ENCODE measurements at places on chromosomes 12 and 14.

DNA sequence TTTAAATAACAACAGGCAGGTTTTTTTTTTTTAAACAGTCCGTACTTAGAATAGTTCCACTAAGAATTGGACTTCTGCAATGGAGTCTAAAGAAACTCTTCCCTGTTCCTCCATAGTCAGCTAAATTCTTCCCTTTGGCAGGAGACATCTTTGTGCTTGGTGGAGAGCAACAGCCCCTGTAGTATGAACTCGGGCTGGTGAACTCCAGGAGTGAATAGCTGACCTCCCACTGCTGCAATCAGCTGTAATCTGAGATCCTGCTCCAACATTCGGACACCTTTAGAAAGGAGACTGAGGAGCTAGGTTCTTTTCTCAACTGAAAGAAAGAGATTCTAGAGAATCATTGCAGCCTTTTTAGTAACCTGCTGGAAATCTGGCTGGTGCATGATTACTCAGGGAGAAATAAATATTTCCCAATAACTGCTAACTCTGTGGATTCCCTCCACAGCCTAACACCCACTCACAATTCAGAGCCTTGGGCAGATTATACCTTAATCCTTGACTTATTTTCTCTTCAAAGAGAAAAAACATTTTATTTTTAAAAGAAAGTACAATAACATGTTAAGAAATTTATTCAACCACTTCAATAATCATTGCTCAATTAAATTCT lies 25.6 kb upstream of the DBX2 start:
- DNase-seq, result no peak

DNA sequence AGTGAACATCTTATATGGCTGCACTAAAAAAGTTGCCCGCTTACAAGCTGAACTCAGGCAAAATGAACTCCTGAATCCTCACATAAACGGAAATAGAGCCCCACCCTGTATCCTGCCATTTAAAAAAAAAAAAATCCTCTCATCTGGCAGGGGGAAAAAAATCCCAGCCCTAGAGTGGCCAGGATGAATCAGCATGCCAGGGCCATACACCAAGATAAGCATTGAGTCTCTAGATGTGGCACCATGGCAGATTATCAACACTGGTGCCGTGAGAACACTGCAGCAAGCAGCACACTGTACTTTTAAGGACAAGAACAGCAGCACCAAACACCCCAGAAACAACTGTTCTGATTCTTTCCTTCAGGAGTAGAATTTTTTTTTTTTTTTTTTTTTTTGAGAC lies 65.5 kb downstream of the RASSF3 start:
- DNase-seq, result peak; percentile 55

DNA sequence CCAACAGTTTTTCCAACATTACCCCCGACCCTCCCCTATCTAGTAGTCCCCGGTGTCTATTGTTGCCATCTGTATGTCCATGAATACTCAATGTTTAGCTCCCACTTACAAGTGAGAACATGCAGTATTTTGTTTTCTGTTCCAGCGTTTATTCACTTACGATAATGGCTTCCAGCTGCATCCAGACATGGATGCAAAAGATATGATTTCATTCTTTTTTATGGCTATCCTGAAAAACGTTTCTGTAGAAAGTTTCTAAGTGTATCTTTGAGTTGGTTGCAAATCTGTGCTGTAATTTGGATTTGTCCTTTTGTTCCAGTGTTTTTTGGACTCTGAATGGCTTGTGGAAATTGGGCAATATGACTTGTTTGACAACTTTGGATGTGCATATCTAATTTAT lies 11.7 kb downstream of the SP1 start:
- DNase-seq, result no peak

- DNase-seq, result peak; percentile 59
Measured at GRCh38 chr14:56474419-56475022, 105.1 kb upstream of the TMEM260 start.

DNA sequence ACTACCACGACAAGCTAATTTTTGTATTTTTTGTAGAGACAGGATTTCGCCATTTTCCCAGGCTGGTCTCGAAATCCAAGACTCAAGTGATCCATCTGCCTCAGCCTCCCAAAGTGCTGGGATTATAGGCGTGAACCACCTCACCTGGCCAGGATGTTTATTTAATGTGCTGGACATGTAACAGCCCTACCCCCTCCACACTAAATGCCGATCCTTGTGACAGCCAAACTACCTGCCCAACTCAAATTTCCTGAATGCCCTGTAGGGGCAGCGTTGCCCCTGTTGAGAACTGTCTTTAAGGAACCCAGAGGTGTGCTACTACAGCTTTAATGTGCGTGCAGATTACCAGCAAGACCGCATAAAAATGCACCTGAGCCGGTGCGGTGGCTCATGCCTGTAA lies 48.1 kb downstream of the KCNK13 start:
- no peak for DNase-seq

GRCh38 chr12:52524898-52525591 lies 4.9 kb upstream of the KRT5 start:
- no peak for DNase-seq

DNA sequence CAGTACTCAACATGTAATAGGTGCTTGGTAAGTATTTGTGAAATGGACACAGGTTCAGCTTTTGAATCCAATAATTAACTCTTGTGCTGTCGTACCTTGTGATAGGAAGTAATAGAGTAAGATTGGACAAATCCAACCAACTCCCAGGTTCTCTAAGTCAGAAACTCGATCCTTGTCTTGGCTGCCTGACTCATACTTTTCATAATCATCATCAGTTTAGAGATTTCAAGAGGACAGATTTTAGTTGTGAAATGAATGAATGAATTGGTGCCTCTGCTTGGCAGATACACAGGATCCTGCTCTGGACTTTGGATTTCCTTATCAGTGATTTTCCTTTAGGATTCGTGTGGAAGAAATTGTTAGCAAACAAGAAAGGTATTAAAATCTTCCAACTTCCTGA lies 1145.2 kb downstream of the AACS start:
- DNase-seq, result no peak

DNA sequence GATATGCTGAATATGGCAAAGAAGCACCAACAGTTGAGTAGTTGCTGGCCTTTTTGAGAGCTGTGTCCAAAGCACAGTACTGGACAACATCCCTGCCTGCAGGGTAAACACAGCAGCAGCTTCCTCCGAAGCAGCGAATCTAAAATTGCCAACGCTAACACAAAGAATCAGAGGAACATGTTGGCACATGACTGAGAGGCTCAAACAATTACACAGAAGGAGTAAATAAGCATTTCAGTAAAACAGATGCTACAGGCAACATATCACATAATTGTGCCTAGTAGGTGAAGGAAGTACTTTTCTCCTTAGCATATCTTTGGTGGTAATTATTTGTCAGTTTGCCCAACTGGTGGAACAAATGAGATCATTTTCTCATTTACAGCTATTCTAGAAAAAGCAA lies 52.1 kb downstream of the KICS2 start:
- peak; percentile 40 for DNase-seq

DNA sequence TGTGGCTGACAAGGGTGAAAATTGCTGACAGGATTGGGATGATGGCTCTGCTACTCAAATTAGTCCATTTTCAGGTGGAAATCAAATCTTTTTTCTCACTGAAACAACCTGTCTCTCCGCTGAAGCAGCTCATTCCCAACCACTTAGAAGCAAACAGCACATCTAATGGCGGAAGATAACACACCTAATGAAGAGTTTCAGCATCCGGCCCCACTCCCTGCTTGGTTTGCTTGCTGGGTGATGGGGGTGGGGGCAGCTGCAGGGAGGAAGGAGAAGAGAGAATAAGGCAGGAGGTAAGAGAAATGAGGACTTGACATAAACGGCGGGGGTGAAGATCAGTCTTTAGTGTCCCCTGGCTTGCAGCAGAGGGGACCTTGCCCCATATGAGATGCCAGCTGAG lies 4.0 kb downstream of the SYNDIG1L start:
- DNase-seq, result no peak

- peak; percentile 29 for DNase-seq
Measured at GRCh38 chr14:78863143-78863542, 693.0 kb downstream of the NRXN3 start.

GRCh38 chr12:6180268-6181051 lies 19.7 kb upstream of the CD9 start:
- peak; percentile 81 for DNase-seq

- peak; percentile 38 for DNase-seq
Measured at GRCh38 chr14:52055167-52055566, 13.7 kb downstream of the NID2 start.

DNA sequence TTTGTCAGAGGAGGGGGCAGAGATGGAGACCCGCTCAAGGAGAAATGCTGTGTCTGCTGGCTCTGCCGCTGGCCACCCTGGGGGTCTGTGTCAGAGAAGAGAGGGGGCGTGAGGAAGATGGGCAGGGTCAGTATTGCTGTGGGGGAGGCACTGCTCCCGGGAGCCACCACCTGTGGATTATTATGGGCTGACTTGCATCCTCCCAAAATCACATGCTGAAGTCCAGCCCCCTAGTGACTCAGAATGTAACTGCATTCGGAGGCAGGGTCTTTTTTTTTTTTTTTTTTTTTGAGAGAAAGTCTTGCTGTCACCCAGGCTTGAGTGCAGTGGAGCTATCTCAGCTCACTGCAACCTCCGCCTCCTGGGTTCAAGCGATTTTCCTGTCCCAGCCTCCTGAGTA lies 12.3 kb downstream of the ABCD4 start:
- DNase-seq, result peak; percentile 34

GRCh38 chr12:121127501-121127900 lies 5.2 kb upstream of the P2RX7 start:
- no peak for DNase-seq

DNA sequence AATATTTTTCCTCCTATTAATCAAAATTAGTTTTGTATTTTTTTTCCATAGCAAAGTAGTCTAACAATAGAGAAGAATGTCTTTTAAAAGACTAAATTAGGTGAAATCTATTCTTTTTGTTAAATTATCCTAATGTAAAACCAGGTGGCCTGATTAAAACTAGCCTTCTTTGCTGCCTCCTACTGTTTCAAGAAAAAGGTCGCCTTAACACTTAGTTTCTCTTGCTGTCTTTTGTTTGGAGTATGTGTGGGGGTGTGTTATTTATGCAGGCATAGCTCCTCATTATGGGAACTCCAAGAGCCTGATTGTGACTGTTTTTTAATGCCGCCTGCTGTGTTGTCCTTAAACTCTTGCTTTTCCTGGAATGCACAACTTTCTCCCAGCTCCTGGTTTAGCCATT lies 855.3 kb downstream of the DIO2 start:
- no peak for DNase-seq

DNA sequence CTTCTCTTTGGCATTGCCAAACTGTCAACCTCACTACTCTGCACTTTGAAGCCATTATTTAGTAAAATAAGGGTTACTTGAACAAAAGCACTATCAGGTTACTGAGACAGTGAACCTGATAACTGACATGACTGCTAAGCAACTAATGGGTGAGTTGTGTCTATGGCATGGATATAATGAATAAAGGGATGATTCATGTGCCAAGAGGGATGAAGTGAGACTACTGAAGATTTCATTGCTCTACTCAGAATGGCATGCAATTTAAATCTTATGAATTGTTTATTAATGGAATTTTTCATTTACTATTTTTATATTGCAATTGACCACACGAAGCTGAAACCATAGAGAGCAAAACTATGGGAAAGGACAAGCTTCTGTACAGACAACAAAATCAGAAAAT lies 74.4 kb downstream of the CEP128 start:
- peak; percentile 8 for DNase-seq

DNA sequence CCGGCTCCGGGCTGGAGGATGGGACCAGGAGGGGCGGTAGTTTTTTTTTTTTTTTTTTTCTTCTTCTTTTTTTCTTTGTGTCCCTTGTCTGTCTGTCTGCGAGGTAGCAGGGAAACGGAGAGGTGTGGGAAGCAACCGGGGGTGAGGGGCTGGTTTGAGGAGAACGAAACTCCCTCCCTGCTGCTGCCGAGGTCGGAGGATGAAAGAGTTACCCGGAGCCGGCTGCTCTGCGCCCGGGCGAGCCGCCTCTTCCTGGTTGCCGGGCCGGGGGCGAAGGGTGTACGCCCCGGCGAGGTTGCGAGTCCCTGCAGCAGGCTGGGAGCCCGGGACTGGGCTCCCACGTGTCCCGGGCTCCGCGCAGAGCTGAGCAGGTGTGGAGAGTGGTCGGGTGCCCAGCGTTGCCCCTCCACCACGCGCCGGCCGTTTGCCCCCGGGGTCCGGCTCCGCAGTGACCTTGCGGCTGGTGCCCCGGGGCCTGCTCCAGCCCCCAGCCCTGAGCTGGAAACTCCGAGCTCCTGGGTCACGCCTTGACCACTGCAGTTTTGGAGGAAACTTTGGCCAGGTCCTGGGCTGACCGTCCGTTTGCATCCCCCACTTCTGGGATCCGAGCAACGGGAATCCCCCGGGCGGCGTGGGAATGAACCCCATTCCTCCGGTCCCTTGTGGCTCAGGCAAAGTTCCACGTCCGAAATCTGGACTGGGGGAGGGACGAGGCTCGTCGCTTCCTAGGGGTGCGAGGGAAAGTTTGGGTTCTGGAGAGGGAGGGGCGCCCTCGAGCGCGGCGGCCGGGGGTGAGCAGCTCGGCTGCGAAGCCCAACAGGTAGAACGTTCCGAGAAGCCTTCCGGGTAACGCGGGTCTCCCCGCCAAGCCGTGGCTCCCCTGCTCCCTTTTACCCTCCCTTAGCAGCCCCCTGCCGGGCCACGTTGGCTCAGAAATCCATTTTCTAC lies 1.3 kb downstream of the CHST11 start:
- DNase-seq, result peak; percentile 59

- DNase-seq, result no peak
Measured at GRCh38 chr14:91322623-91323022, 78.1 kb upstream of the GPR68 start.

GRCh38 chr12:117837737-117838050 lies 131.1 kb downstream of the KSR2 start:
- DNase-seq, result no peak

DNA sequence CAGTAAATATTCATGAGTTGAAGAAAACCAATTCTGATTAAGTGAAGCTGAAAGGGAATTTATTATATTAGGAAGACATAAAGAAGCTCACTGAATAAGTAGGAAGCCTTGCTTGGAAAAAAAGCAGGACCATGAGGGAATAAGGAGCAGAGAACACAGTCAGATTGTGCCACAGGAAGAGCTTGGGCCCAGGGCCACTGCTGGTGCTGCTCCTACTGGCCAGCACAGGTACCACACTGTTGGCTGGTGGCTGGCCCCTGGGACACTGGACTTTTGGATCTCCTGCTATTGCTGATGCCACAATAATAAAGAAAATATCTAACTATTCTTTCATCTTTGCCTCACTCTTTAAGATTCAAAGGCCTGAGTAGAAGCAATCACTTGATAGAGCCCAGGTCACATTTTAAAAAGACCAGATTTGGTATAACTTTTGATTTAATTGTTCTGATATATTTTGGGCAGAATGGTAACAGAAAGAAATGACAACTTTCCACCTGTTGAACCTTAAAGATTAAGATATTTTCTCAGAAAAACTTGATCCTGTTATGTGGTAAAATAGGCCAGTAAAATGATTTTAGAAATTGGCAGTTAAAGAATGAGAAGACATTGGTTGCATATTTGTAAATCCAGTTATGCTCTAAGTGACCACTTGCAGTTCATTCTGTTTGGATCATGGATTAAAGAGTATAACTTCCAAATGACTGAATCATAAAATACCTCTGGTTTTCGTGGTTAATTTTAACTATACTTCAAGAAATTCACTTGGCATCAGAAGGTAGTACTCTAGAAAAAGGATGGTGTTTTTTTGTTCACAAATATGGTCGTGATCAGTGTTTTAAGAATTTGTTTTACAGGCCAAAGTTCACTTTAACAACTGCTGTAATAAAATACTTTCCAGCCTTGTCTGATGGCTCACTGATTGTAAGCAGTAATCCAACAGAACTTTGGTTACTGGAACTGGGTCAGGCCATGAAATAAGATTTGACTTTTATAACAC lies 68.3 kb downstream of the DERA start:
- DNase-seq, result peak; percentile 90

Measured in GM23248 (cell line).